OCI-M1 (cell line): ENCODE measurements at places on chromosomes 3 and 15.

GRCh38 chr15:100383302-100384107, 41.7 kb upstream of the ADAMTS17 start:
- DNase-seq: peak; percentile 36

GRCh38 chr3:97763586-97764406, 762 bp upstream of the ARL6 start:
- DNase-seq: no peak

DNA sequence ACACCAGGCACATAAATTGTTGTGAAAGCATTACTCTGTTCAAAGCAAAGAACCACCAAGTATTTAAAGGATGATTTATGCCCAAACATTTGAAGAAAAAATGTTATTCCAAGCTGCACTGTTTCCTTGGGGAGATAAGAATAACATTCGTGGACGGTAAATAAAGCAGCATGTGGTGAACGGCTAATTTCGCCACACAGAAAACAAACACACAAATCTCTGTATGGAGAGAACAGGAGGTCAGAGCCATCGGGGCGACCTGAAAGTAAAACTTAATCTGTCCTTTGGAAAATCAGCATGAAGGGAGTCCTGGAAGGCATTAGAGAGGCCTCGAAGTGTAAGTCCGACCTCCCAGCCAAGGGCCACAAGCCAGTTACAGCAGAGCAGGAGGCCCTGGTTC, 27.1 kb upstream of the GABRG3 start:
- DNase-seq: no peak

DNA sequence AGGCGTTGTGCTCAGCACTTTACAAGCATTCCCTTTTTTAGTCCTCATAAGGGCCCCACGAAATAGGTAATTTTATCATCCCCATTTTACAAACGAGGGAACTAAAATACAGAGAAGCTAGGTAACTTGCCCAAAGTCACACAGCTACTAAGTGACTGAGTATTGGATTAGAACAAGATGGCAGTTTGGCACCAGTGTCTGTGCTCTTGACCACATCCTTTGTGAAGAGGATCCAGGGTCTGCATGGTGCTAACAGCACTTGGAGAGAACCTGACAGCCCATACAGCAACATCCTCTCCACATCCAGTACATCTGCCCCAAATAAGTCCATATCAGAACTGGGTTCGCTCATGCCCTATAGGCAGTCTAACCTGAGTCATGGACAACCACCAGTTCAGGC, 21.8 kb upstream of the DAPK2 start:
- no peak for DNase-seq

DNA sequence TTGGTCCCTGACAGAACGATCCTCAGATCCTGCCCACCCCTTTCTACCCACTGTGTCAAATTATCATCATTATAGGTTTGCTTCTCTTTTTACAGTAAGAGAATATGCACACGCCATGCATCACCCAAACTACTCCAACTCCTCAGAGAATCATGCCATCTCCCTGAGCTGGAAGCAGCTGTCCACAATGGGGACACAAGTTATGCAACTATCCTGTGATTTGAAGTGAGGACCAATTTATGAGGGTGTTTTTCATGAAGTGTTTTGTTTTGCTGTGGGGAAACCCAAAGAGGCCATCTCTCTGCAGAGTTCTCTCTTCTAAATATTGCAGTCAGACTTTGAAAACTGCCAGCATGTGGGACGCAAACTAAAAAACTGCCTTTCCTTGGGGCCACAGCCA, 35.8 kb upstream of the TNFSF10 start:
- no peak for DNase-seq

DNA sequence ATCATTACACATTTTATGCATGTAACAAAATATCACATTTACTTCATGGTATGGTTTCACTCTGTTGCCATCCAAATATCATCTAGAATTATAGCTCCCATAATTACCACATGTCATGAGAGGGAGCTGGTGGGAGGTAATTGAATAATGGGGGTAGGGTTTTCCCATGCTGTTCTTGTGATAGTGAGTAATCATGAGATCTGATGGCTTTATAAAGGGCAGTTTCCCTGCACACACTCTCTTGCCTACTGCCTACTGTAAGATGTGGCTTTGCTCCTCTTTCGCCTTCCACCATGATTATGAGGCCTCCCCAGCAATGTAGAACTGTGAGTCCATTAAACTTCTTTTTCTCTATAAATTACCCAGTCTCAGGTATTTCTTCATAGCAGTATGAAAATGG, 123.4 kb downstream of the SATB1 start:
- DNase-seq: no peak

DNA sequence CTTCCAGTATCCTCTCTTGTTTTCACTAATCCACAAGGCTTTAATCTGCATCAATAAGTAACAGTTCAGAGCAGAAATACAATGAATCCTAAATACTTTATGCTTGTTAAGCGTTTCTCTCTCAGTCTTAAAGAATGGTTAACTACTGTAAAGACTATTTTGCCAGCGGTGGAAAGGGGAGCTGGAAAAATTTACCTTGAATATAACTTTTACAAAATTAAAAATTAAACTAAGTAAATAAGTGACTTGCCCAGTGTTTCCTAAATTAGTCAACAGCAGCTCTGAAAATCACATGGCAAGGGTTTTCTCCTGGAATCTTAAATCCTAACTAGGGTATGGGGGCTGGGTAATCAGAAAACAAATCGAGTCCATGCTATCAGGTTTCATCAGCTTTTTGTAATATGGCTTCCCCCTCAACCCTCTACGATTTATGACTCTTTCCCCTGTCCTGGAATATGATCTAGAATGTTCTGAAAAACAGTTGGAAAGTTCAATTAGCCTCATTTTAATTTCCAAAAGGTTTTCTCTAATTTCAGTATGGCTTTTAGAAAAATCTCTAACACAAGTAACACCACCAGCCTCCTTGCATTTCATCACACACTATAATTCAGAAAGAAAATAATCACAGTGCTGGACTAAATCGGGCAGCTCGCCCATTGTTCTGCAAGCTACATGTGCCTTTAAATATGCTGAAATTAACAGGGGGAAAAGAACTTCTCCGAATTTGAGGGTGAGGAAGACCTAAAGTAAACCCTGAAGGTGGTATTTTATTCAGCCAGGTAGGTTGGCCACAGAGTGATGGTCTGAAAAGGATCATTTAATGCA, 133.5 kb downstream of the ADAMTS9 start:
- no peak for DNase-seq

- DNase-seq: no peak
Measured at GRCh38 chr3:127124120-127124519, 68.8 kb upstream of the PRR23E start.

DNA sequence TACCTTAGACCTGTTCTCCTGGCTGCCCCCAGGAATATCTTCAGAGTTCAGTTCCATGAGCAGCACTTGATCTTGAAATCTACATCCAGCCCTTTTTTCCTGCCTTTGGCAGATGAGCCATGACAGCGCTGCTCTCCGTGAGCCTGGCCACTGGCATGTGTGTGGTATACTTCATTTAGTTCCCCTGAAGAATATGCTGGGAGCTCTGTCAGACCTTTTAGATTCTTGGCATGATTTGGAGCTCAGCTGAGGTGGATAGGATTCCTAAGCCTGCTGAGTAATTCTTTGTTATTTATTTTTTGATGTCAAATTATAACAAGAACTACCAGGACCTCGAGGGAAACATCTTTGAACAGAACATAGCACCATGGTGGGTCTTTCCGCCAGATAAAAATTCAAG, 121.7 kb downstream of the EDEM1 start:
- DNase-seq: no peak

DNA sequence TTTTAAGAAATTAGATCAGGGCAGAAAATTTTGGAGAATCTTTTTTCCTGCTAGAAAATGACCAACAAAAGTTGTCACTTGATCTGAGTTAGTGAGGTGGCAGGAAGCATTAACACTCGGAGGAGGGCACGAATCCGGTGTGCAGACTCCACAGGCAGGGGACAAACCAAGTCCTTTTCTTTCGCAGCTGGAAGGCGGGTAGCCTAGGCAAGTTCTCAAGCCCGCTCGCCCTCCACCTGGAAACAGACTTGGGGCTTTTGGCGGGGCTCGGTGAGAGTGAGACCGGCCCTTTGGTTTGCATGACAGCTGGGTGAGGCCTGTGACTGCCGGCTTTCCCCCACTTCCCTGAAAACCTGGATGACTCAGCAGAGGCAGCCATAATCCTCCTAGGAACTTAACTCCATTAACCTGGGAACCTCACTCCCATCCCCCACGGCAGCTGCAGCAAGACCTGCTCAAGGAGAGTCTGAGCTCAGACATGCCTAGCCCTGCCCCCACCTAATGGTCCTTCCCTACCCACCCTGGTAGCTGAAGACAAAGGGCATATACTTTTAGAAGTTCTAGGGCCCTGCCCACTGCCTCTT, 134.8 kb downstream of the MFSD1 start:
- DNase-seq: no peak

DNA sequence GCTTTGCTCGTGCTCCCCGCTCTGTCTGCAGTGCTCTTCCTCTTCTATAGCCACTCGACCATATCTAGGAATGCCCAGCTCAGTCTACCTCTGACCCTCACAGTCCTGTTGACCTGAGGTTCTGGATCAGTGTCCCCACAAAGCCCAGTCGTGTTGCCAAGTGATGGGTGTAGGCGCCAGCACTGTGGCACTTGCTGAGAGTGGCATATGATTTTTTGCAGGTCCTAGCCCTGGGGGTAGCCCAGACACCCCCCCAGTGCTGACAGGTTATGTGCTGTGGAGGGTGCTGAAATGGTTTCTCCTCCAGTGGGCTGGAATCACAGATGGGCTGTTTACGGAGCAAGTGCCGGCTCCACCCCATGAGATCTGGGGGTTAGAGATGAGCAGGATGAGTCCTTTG, 32.5 kb downstream of the ACAD9 start:
- DNase-seq: no peak

- DNase-seq: no peak
Measured at GRCh38 chr3:140602781-140603180, 75.1 kb upstream of the TRIM42 start.

- DNase-seq: no peak
Measured at GRCh38 chr3:186124592-186124991, 15.7 kb upstream of the ETV5 start.

DNA sequence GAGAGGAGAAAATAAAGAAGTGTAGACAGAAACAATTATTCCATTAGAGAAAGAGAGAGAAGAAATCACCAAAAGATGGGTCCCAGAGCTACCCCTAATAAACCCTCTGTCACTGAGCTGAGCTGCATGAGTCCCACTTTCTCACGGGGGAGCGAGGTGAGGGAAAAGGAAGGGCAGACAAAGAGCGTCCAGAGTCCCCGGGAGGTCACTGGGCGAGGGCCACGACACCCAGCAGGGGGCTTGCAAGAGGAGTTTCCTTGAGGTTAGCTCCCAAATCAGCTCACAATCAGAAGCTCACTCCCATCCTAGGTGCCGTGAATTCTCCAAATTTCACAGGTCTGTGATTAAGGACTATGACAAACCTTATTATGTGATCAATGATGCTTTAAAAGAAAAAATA, 62.3 kb downstream of the XXYLT1 start:
- no peak for DNase-seq

GRCh38 chr3:10594915-10595314, 89.5 kb upstream of the ATP2B2 start:
- peak; percentile 88 for DNase-seq

DNA sequence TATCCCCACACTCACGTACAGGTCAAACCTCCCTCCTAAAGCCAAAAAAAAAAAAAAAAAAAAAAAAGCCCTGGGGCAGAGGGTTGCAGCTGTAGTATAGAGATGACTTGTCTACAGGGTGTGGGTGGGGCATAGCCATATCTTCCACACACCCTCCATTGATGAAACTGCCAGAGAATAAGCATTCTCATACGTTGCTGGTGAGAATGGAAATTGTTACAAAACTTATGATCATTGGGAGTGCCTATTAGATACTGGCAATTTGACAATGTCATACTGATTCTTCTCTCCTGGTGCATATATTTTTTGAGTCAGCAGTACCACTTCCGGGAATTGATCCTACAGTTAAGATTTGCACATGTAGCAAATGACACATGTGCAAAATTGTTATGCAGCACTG, 11.0 kb upstream of the CTNNB1 start:
- DNase-seq: no peak

DNA sequence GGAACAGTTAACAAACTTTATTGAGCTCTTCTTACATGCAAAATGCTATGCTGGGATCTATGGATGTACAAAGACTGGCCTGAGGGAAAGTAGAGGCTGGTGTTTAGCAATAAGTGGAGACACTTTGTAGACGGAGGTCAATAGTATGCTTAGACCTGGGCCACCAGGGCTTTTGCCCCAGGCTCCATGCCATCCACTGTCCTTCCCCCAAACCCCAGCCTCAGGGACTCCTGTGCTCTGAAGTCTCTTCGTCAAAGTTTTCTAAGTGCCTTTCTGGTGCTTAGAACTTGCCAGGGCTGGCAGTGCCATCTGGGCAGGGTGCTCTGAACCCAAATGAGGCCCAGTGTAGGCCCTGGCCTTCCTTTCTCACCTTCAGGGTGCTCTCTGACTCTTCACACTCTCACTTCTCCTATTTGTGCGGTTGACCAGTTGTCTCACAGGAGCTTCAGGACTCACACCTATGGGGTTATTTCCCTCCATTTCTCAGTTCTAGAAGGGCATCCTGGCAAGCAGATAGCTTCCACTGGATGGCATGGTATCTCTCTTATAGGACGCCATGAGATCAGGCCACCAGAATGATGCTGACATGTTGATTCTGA, 21.8 kb upstream of the KCNAB1 start:
- no peak for DNase-seq

DNA sequence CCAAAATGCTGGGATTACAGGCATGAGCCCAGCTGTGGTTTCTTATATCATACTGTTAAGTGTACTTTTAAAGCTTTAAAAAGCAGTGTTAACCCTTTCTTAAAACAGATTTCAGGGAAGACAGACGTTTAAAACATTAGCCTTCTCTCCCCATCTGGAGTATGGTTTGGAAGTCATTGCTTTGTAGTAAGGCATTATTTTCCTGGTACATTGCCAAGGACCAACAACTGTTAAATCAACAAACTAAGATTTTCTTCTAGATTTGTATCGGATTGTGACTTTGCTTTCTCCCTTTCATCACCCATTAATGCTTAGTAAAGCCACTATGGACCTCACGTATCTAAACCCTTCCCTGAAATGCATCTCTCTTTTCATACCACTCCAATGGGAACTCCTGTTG, 50.5 kb downstream of the UBE2E1 start:
- no peak for DNase-seq

DNA sequence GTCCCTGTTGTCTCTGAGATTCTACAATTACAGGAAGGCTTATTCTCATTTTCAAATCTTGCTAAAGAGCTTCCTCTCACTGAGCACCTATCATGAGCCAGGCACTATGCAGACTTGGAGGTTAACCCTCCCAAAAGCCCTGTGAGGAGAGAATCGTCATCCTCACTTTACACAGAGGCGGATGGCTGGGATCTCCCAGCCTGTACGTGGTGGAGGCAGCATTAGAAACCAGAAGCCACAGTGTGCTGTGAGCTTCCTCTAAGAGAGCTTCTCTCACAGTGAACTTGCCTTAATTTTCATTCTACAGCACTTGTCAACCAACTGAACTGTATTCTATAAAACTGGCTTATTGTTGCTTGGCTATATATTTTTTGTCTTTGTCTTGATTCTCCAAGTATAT, 6.1 kb upstream of the DGKG start:
- no peak for DNase-seq

GRCh38 chr15:59691194-59691805, 2.2 kb upstream of the BNIP2 start:
- DNase-seq: peak; percentile 88
